Effector memory CD8-positive, alpha-beta T cell (primary cell): ENCODE measurements at places on chromosomes 5 and 9.

DNA sequence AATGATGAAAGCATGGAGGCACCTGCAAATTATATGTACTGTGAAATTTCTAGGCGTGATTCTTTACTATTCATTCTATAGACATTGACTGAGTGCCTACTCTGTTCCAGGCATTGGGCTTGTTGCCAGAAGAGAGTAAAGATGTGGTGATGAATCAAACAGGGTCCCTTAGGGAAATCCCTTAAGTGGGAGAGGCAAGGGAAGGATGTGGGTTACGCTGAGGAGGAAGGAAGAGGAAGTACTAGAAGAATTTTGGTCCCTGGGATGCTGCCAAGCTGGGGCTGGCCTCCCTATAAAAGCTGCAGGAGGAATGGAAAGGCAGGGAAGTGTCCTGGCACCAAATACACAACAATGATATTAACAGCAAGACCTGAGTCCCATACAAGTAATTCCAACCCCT, 76.7 kb upstream of the SPOCK1 start:
- no peak for DNase-seq

DNA sequence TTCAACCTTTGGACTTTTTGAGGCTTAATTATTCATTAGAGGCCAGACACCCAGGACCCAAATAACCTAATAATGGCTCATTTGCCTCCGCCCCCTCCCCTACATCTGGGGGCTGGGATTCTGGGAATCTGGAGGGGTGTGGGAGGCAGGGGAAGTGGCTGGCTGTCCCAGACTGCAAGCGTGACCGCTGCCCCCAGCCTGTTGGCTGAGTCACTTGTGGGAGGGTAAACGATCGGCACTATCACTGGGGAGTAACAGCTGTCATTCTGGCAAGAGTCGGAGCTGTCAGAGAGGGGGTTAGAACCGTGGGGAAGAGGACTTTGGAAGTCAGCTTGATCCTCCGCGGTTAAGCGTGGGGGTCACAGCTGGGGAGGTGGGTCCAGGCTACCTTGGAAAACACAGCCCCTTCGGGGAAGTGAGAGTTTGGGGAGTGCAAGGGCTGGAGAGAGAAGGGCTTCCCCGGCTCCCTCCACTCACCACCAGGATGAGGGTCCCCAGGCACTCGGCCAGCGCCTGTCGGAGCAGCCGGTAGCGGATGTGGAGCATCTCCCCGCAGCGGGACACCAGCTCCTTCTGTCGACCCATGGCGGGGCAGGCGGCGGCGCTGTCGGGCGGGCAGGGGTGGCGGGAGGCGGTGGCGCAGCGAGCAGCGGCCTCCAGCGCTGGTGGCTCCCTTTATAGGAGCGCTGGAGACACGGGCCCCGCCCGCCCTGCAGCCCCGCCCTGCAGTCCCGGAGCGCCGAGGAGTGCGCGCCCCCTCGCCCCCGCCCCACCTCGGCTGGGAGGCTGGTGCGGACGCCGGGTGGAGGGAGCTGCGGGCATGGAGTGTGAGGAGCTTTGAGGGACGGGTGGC, at the start of gene AQP3:
AQP3 (minus strand) TSS at position 648 of the 853 bp plus-strand sequence; CDS start at position 585, 63 bp downstream.
- peak; percentile 63 for DNase-seq

DNA sequence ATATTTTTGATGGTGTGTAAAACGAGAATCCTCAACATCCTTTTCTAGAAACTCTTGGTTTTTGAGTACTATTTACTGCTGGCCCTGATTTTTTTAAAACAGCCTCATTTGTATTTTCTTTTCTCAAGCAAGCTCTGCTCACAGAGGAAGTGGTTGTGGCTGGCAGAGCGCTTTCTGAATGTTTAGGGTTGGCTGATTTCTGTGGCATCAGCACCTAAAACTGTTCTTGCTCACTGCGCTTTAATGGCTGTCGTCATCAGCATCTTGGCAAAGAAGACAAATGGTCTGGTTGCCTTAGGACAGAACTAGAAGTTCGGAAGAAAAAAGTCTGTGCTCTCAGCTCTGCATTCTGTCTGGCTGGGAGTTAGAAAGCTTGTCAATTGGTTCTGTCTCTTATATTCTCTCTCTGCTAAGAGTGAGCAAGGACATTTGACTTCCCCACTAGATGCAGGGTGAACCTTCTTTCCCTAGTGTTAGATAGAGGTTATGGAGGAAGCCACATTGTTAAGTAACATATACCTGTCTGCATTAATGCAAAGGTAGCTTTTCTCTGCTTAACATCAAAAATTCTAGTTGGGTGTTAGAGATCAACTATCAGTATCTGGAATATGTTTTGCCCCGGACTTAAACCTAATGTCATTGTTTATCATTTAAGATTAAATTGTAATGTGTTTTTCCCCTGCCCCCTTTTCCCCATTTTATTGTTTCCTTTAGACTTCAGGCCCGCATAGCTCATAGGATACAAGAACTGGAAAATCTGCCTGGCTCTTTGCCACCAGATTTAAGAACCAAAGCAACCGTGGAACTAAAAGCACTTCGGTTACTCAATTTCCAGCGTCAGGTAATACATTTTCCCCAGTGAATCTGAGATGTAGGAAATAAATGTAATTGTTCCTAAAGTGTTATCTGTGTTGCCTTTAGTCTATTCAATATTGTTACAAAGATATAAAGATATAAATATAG, 39.0 kb downstream of the SMARCA2 start:
- DNase-seq = peak; percentile 66

GRCh38 chr5:138469540-138470321, 4.5 kb downstream of the EGR1 start:
- no peak for DNase-seq

- no peak for DNase-seq
These were observed 77.7 kb downstream of the NIPSNAP3B start for GRCh38 chr9:104841601-104842141.

GRCh38 chr9:129176701-129177442, 1.2 kb downstream of the IER5L start:
- DNase-seq = no peak

DNA sequence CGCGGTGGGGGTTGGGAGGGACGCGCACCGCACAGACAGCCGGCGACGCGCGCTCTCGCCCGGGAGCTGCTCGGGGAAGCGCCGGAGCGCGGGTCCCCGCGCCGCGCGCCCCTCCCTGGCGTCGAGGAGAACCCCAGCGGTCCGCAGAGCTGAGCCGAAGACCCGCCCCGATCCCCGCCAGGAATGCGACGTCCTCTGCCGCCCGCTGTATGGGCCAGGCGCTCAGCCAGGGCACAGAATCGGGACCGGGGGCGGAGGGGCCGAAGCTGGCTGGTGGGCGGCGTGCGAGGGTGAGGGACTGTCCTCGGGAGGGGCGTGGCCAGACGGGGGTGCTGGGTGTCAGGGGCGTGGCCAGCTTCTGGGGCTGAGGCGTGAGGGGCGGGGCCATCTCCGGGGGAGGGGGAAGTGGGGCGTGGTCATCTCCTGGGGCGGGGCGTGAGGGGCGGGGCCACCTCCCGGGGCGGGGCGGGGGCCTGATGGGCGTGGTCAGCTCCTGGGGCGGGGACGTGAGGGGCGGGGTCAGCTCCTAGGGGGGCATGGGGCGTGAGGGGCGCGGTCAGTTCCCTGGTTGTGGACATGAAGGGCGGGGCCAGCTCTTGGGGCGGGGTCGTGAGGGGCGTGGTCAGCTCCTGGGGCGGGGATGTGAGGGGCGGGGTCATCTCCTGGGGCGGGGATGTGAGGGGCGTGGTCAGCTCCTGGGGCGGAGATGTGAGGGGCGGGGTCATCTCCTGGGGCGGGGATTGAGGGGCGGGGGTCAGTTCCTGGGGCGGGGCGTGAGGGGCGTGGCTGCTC, 965 bp downstream of the PTGDS start:
- DNase-seq = peak; percentile 69

DNA sequence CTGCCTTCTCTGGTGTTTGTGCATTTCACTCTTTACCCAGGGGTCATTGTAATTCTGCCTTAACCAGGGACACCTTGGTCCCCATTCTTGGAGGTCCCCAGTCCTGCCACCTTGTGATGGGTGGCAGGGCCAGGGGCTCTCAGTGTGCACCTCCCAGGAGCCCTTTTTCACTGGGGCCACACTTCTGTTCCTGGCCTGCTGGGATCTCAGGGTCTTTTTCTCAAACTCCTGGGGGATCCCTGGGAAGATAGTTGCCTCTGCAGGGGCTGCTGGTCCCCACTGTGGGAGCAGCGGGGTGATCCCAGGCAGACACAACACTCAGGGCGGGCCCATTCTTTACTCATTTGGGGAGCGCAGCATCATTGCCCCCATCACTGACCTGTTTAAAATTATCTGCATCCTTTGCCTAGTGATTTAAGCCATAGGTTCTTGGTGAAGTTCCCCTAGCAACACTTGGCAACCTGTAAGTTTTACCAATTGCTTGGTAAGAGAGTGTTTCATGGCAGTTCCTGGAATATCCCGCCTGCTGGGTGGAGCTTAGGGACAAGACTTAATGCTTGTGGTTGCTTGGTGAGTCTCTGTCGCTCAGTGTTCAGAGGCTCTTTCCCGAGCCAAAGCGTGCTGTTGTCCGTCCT, 15.7 kb downstream of the PHF2 start:
- no peak for DNase-seq

DNA sequence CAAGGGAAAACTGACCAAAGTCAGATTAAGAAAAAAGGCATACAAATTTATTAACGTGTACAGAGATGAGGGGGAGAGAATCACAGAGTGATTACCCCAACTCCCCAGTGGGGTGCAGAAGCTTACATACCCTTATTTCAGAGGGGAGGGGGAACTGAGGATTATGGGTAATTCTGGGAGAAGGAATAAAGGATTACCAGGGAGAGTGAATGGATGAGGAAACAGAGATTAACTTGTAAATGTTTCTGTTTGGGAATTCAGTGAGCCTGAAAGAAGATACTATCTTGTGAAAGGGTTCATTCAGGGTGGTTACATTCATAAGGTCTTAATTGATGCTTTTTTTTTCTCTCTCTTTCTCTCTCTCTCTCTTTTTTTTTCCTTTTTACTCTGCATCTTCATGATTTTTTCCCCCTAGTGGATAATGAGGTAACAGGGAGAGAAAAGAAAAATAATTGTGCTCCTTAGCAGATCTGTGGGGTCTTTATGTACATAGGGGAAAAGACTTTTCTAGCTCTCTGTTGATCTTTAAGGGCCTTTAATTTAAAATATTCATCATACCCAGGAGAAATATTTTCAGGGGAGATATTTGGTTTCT, 49.4 kb downstream of the TARS1 start:
- DNase-seq = no peak

- DNase-seq = no peak
These were observed 13.8 kb downstream of the LEAP2 start for GRCh38 chr5:132887283-132887682.

DNA sequence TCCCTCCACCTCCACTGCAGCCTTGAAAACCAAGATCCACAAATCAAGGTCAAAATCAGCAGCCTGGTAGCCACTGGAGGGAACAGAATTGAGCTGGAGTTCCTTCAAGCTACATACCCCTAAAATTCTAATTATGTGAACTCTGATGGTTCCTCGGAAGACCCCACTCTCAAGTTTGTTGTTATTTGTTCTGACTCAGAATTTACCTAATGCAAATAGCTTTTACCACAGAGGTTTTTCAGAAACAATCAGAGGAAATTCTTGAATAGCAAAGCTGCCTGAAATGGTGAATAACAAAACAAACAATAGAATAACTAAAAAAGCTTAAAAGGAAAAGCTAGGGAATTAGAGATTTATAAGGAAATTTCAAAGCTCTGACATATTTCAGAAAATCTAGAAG, 220.0 kb downstream of the CDH18 start:
- DNase-seq = no peak

DNA sequence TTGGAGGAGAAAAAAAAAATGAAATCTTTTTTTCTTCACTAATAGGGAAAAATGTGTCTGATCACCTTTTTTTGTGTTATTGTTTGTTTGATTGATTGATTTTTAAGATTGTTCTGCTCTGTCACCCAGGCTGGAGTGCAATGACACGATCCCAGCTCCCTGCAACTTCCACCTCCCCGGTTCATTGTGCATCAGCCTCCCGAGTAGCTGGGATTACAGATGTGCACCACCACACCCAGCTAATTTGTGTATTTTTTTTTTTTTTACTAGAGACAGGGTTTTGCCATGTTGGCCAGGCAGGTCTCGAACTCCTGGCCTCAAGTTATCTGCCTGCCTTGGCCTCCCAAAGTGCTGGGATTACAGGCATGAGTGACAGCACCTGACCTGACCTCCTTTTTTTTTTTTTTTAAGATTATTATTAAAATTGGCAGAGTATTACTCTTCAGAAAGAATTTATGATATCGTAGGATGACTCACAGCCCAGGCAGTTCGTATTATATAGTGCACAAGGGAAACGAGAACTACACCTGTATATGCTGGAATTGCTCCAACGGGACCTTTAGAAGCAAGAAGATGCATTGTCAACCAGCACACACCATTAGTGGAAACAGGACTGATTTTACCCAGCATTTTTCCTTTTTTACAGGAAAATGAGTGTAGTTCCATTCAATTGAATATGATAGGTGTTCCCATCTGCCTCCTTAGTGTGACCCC, 27.7 kb downstream of the FUBP3 start:
- DNase-seq = no peak

DNA sequence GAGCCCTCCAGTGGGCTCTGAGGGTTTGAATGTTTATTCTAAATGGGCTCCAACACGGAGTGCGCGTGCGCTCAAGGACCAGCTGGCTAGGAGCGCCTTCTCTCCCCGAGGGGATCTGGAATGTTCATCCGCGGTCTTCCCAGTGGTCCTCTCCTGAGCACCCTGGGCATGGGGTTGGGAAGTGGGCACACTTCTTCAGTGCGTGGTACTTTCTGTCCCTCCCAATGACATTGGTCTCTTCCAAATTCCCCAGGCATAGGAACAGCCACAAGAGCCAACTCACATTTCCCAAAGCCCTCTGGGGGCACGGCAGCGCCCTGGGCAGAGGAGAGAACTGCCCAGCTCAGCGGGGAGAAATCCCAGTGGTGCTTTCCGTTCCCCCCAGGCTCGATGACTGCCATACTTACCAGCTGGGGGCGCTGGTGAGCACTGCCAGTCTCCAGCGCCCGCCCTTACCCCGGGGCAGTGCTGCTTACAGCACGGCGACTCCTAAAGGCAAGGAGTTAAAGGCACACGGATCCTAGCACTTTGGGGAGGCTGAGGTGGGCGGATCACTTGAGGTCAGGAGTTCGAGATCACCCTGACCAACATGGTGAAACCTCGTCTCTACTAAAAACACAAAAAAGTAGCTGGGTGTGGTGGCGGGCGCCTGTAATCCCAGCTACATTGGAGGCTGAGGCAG, 29.9 kb upstream of the OBP2B start:
- DNase-seq = peak; percentile 50

DNA sequence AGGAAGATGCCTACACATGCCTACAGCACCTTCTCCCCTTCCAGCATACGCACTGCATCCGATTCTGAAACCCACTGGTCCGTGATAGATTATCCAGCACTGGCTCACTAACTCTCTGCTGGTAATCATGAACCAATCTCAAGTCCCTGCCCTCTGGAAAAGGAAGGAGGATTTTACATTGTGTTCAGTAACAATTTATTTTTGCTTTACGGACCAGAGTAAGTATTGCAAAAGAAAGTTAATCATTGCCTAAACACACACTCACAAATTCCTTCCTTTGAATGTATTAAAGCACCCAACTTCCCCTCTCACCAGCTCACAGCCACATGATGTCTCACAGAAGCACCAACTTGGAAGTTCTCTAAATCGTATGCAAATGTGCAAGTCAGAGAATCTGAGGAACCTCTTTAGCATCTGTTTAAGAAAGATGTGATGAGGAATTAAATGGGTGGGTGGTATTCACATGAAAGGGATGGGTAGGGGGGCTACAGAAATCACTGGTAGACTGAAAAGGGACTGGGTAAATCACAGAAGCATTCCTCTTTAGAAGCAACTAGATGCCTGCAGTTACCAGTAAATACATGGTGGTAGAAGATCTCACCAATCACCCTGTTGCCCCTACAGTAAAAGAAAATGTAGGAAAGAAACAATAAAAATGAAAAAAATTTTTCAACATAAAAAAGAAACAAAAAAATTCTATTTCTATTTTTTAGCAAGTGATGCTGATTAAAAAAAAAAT, 8.4 kb downstream of the GNAQ start:
- no peak for DNase-seq

GRCh38 chr5:78354066-78354670, 6.2 kb upstream of the SCAMP1 start:
- DNase-seq = no peak
